ENCODE measurements at places on chromosomes 1 and 21. TPM values are rescaled to one million over a fixed set of nuclear protein-coding genes. Genes with fewer than 3 reads are reported as not detected.
A peak's percentile ranks its signal among the peaks of the same experiment; 100 is the strongest.

NUDT17 gene
- 8.3 TPM for total RNA-seq

- DNase-seq, result peak; percentile 2
Observed at GRCh38 chr1:115976921-115977498, 697 bp downstream of the SLC22A15 start.

GRCh38 chr1:155254228-155254713 is 1.0 kb downstream of the ENTREP3 start:
- DNase-seq, result no peak

GRCh38 chr1:1232208-1232795 is at the start of gene B3GALT6:
Gene B3GALT6 (plus strand): TSS chr1:1232237. CDS start chr1:1232279, 42 bp downstream.
- peak; percentile 8 for DNase-seq
